ENCODE measurements at places on chromosomes 11 and 22.

DNA sequence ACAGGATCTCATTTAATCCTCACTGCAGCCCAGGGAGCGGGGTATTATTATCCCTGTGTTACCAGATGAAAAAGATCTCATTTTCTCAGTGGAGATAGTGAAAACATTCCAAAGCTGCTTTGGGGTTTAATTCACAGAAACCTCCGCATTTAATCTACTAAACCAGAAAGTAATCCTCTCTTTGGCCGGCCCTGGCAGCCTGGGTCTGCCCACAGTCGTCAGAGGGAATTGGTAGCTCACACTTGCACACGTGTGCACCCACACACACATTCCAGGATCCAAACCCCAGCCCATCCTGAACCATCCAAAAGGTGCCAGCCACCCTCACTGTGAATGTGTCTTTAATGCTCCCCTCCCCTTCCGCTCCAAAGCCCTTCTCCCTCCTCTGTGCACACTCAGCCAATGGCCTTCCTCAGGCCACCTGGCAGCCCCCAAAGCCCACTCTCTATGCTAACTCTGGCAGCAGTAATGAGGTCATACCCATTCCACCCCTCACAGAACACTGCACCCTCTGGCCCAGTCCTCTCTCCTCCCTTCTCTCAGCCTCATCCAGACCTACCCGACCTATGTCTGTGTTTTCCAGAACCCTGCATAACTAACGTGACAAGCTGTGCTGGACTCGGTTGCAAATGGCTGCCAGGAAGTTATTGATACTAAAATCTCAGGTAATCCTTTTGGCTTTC lies 466.2 kb downstream of the SOX6 start:
- DNase-seq, result peak; percentile 53

GRCh38 chr11:68632802-68633201 lies 51.5 kb upstream of the GAL start:
- peak; percentile 87 for DNase-seq

DNA sequence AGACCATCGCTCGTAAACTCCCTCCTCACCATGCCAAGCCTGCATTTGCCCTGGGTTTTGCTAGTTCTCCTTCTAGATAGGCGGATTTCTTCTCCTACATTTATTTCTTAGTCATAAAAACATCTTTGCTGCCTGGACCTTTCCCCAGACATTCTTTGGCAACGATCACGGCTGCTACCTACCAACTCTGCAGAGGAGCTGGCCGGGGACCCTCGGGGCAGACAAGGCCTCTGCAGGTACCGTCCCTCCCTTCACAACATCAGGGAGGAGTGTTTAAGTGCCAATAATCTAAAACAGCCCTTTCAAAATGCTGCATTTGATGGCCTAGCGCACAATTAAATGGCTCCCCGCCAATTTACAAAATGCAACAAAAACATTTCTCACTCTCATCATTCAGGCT lies 34.4 kb downstream of the BRD1 start:
- DNase-seq, result no peak

GRCh38 chr11:70642266-70642665 lies 243.9 kb downstream of the CTTN start:
- no peak for DNase-seq

DNA sequence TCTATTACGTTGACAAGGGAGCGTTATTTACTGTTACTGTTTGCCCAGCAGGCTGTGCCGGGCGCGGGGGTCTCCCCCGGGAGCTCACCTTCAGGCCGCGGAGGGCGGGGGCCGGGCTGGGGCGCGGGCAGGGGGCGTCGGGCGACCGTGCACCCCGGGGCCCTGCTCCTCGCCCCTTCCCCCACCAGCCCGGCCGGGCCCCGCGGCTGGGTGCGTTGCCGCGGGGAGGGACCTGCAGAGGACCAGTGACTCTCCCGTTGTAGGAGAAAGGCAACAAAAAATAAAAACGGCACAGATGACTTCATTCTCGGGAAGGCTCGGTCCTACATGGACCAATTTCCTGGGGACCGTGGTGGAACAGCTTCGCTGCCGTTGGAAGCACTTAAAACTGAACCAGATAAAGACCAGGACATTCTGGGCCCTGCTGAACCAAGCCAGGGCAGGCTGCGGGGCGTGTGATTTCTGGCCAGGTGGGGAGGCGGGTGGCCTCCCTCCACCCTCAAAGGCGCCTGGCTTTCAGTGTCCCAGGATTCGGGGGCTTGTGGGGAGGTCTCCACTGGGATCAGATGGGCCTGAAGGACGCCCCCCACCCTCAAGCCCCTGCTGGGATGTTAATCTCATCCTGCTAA lies 57.4 kb downstream of the IGLL1 start:
- peak; percentile 42 for DNase-seq

GRCh38 chr11:116229236-116229970 lies 543.4 kb downstream of the BUD13 start:
- DNase-seq, result no peak

GRCh38 chr11:68436985-68437926 lies 23.3 kb upstream of the PPP6R3 start:
- DNase-seq, result no peak

Measured in neural progenitor cell (in vitro differentiated cells).